Coronary artery (tissue), 2 donors: ENCODE measurements at places on chromosomes 12 and 14.

DNA sequence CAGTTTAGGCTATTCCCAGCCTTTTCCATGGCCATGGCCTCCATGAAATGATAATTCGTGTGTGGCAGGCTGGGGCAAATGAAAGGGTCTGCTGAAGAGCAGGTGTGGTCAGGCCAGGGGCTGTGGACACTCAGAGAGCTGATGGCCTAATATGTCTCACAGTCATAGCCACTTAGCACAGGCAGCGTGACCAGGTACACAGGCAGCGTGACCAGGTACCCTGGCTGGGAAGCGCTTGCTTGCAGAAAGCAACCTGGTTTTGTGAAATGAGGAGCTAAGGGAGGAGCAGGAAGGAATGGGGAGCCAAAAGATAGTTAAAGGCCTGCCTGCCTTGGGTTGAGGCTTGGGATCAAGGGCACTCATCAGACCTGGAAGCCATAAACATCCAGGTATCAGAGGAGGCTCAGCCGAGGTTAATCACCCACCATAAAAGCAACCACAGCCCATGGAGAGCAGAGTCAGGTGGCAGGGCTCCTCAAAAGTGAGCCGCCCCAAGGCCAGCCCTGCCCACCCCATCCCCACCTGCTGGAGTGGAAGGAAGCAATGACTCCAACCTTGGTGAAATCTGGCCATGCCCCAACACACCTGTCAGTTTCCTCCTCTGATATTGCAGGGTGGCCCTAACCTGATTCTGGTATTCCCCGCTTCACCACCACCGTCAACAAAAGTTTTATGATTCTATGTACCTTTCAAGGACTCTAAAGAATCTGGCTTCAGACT, 8.0 kb upstream of the KRT8 start:
- DNase-seq, result no peak

DNA sequence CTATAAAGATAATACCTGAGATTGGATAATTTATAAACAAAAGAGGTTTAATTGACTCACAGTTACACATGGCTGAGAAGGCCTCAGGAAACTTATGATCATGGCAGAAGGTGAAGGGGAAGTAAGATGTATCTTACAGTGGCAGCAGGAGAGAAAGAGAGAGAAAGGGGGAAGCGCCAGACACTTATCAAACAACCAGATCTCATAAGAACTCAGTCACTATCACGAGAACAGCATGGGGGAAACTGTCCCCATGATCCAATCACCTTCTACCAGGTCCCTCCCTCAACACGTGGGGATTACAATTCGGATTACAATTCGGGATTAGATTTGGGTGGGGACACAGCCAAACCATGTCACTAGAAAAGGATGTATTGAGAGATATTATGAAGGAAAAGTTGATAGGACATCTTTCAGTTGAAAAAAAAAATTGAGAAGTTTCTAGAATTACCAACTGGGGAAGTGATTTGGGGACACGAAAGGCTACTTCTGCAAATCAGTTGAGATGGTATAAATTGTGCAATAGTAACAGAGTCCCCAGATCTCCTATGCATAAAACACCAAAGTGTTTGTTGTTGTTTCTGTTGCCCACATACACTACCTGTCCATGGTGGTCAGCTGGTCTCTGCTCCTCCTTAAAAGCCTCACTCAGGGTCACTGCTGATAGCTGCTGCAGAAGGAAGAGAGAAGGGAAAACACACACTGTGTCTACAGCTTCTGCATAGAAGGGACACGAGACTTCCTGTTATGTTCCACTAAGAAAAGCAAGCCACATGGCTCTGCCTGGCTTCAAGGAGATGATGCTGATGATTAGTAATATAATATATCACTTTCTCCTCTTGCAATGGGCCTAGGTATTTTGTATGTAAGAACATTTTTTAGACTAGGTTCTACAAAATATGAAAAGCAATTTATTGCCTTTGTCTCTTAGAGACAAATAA, 465.5 kb downstream of the PDZRN4 start:
- DNase-seq, result no peak

- DNase-seq, result peak; percentile 84
Observed at GRCh38 chr12:6603095-6603567, 4.0 kb downstream of the CHD4 start.

GRCh38 chr14:28875934-28876571, 109.5 kb downstream of the FOXG1 start:
- no peak for DNase-seq

GRCh38 chr14:53398616-53399015, 245.5 kb upstream of the DDHD1 start:
- no peak for DNase-seq

- DNase-seq, result no peak
Observed at GRCh38 chr14:72904218-72904617, 10.3 kb upstream of the DPF3 start.

GRCh38 chr14:54622192-54622958, 55.4 kb downstream of the SAMD4A start:
- DNase-seq, result no peak

- DNase-seq, result no peak
Observed at GRCh38 chr12:11765421-11765816, 115.9 kb downstream of the ETV6 start.

- no peak for DNase-seq
Observed at GRCh38 chr12:122142857-122143256, 31.2 kb downstream of the IL31 start.

GRCh38 chr14:92135269-92135668, 13.5 kb downstream of the CPSF2 start:
- no peak for DNase-seq

DNA sequence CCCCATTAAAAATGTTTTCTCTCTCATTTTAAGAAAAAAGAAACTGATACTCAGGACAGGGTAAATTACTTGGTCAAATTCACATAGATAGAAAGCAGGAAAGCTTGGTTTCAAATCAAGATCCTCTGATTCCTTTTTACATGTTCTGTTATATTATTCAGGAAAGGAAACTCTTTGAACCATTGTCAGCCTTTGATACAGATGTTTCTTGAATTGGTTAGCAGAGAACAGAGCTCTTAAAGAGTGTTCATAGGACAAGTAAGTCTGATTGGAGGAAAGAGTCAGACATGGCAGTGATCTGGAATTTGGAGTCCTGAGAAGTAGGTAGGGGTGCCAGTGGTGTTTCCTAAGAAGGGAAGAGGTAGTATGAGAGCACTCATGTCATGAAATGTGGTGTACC, 165.2 kb upstream of the BCL2L14 start:
- no peak for DNase-seq

DNA sequence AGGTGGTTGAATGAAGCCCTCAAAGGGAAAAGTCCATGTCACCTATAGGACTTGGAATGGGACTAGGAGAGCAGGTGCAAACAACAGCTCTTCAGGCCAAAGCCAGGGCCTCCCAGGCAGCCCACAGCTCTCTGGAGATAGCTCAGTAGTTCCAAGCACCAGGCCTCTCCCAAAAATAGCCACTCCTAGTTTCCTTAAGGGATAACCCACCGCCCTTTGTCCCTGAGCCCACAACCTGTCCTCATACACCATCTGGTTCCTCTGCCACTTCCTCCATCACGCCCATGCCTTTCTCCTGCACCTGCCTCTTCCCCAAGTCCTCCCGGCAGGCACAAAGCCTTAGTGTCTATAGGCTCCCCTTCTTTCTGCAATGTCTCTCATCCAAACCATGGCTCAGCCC, 2.1 kb downstream of the RAB15 start:
- no peak for DNase-seq

DNA sequence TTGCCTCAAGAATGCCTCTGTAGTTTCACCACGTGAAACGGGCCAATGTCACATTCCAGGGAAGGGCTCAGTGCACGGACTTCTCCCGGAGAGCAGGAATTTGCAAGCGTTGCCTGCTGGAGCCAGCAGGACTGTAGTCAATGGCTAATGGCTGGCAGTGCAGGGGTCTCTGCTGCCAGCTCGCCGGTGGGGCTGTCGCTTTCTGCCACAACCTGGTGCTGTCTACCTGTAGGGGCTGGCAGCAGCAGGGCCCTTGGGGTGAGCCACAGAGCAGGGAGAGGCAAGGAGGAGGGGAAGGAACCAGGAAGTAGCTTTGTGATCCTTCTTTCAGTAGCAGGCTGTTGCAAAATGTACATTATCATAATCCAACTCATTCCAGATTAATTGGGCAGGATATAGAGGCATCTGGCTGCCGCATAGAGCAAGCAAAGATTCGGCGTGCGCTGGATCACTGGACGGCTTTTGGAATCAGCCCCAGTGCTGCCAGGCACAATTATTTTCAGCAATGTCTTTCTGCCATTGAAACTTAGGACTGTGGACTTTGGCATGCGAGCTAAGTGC, 114.1 kb downstream of the PAPOLA start:
- no peak for DNase-seq

DNA sequence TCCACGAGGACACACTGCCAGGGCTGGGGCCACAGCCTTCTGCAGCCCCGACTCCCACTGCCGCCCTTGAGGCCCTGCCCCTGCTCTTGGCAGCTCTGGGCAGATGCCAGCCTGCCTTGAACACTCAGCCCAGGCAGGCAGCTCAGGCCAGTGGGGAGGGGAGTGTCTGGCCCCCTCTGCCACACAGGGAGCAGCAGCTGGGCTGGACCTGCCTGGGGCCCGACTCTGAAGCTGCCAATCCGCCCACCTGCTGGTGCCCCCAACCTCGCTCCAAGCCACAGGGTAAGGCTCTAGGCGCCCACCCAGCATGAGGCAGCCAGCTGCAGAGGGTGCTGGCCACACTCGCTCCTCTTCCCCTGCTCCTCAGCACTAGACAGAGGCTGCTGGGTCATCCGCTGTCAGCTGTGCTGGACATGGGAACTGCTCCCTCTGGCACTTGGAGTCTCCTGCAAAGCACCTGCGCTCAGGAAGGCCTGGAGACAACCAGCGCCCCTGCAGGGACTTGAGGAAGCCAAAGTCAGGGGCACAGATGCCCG, 24.6 kb upstream of the NUDT14 start:
- no peak for DNase-seq

GRCh38 chr12:104263580-104264358, 39.8 kb upstream of the EID3 start:
- DNase-seq, result no peak

DNA sequence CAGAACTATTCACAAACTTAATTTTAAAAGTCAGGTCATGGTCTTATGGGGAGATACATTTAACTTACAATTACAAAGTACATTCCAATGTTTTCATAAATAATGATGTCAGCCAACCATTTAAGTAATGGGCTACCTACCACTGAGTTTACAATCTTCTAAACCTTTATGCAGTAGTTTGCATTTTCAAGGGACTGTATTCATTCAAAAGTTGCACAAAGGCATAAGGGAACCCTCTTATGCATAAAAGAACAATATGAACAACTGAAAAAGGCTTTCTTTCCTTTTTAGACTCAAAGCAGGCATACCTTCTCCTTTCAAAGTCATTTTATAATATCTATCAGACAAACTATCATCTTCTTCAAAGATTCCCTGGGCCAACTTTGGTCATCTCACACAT, 230.2 kb downstream of the SLC2A13 start:
- DNase-seq, result no peak

DNA sequence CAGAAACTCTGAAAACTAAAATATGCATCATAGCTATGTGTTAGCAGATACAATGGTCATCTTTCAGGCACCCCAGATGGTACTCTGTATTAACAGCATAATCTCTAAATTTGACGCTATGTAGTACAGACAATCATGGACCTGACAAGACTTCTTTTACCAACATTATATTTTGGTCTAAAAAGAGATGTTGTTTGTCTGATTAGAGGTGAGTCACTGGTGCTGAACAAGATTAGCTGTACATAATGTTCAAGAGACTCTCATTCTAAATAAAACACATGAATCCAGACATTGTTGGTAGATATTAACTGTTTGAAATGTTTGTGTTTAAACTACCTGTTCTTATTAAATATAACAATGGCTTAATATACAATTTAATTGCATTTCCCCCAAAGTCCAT, 146.4 kb upstream of the LMNTD1 start:
- no peak for DNase-seq

GRCh38 chr12:24979976-24980730, 31.3 kb upstream of the BCAT1 start:
- DNase-seq, result no peak

GRCh38 chr14:90849787-90850444, 33.7 kb upstream of the TTC7B start:
- DNase-seq, result no peak

DNA sequence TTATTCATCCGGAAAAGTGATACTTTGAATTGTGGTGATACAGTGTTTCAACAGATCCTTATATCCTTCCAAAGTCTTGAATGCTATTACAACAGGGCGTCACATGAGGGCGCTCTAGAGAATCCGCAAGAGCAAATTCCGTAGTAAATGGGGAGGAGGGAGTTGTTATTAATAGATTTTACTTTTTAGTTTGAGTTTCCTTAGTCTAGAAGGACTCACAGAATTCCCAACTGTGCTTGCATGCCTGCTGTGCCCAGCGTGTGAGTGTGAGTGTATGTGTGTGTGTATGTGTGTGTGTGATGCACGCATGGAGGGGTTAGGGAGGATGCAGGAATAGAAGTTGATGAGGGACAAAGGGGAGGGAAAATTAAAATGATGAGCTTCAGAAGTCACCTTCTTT, 375.3 kb downstream of the C12orf75 start:
- DNase-seq, result no peak
